ENCODE measurements at places on chromosomes 1 and 21.

- no peak for DNase-seq
Observed at GRCh38 chr1:64848136-64848535, 103.3 kb downstream of the RAVER2 start.

DNA sequence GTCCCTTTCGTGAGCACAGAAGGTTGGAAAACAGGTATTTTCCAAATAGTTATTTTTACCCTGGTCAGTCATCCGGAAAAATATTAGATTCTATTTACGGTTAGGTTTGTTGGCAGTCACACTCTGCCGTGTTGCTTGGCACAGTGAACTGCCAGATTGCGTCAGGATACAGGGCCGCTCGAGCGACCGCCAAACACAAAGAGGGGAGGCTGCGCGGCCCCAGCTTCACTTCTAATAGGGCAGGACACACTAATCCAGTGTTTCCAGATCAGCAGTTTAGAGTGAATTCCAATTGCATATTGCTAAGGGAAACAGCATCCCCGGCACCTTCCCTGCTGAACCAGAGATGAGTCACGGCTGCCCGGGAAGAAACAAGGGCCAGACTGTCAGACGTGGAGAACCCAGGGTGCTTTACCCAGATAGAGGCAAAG lies 22.9 kb downstream of the UMODL1 start:
- no peak for DNase-seq

- DNase-seq = no peak
Observed at GRCh38 chr21:33948951-33949444, 33.4 kb upstream of the ATP5PO start.

GRCh38 chr1:219413536-219413935 lies 199.4 kb downstream of the ZC3H11B start:
- DNase-seq = no peak

DNA sequence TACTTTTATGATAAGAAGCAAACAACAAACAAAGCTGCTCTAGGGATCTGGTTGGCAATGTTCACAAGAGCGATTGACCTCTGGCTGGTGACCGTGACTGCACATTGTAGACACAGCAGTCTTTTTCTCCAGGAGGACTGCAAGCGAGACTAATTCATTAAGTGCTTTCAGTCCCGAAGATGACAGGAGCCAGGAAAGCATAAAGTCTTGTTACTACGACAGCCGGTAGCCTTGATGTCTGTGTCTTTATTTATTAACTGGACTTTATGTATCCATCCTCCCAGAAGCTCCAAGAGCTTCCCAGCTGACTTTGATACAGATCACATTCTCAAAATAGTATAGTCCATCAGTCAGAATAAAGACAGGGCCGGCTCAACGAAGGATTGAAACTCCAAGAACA lies 18.2 kb downstream of the FAM163A start:
- no peak for DNase-seq

DNA sequence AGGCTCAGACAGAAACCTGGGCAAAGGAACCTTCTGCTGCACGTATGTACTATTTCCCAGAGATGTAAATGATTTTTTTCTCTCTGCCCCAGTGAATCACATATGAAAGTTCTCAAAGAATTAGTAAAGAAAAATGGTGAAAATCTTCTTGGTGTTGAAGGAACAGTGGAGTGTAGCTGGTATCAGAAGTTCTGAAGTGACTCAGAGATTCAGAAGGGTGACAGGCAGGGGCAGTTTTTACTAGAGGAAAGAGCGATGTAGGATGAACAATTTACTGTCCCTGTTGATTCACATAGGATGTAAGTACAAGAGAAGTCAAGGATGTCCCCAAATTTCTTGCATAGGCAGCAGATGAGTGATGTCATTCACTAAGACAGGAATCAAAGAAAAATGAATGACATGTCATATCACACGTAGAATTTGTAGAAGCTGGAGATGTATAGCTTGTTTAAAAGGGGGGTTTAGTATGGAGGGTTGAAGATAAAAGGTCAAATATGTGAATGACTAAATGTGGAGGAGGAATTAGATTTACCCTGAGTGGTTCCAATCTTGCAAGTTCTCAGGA lies 26.4 kb downstream of the WLS start:
- no peak for DNase-seq

DNA sequence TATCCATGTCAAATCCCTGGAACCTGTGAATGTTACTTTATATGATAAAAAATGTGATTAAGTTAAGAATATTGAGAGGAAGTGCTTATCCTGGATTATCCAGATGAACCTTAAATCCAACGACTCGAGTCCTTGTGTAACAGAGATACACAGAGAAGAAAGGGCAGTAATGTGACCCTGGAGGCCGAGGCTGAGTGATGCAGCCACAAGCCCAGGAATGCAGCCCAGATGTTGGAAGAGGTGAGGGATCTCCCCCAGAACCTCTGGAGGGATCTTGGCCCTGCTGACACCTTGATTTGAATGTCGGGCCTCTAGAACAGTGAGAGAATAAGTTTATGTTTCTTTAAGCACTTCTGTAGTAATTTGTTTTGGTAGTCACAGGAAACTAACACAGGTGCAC lies 18.0 kb downstream of the LPGAT1 start:
- DNase-seq = no peak

DNA sequence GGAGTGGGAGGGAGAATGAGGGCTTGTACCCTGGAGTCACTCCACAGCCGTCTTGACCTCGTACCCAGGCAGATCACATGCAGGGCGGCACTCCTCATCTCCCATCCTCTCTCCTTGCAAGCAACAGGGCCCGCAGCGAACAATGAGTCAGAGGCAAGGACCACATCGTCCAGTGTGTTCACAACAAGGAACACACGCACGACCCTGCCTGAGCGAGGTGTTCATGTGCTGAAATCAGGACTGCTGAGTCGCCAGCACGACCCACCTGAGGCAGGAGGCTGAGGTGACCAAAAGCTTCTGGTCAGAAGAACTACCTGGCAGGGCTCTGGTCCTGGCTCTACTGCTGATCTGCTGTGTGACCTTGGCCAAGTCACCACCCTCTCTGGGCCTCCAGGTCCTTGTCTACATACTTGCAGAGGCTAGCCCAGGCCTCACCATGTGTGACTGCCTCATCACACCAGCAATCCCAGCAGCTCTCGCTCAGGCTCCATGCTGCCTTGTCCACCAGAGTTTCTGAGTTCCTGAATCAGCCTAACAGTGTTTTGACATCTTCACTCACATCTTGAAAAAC lies 78.0 kb downstream of the SSBP3 start:
- DNase-seq = no peak

GRCh38 chr1:43997295-43997999 lies 6.0 kb downstream of the CCDC24 start:
- DNase-seq = no peak

GRCh38 chr1:3939242-3940080 lies 39.4 kb upstream of the C1orf174 start:
- DNase-seq = no peak

DNA sequence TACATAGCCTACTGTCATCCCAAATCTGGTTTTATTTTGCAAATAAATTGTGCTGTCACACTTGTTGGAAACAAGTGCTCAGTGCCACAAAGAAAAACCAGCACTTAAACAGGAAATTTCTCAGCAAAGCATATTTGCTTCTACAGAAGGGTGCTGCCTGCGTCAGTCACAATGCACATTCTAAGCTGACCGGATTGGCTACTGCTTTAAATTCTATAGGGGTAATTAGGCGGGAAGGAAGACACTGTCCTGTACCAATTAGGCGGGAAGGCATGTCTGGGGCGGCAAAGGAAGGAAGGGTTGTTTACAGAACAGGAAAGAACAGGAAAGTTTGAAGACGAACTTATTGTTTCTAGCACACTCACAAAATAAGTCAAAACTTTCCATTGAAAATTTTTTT lies 2.8 kb downstream of the IFI16 start:
- peak; percentile 42 for DNase-seq

DNA sequence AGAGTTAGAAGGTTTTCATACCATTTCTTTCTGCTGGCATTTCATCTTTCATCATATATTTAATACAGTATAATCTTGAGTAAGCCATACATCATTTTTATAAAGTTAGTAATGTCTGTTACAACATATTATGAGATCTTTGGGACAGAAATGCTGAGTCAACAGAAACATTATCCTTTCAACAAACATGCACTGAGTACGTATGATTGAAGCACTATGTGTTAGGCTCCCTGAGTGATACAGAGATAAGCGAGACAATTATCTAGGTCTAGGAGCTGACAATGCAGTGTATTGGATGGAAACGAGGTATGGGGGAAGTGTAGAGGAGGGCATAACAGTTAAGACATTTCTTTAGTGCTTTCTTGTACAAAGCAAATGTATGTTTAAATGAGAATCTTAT lies 19.7 kb upstream of the GPR52 start:
- no peak for DNase-seq

DNA sequence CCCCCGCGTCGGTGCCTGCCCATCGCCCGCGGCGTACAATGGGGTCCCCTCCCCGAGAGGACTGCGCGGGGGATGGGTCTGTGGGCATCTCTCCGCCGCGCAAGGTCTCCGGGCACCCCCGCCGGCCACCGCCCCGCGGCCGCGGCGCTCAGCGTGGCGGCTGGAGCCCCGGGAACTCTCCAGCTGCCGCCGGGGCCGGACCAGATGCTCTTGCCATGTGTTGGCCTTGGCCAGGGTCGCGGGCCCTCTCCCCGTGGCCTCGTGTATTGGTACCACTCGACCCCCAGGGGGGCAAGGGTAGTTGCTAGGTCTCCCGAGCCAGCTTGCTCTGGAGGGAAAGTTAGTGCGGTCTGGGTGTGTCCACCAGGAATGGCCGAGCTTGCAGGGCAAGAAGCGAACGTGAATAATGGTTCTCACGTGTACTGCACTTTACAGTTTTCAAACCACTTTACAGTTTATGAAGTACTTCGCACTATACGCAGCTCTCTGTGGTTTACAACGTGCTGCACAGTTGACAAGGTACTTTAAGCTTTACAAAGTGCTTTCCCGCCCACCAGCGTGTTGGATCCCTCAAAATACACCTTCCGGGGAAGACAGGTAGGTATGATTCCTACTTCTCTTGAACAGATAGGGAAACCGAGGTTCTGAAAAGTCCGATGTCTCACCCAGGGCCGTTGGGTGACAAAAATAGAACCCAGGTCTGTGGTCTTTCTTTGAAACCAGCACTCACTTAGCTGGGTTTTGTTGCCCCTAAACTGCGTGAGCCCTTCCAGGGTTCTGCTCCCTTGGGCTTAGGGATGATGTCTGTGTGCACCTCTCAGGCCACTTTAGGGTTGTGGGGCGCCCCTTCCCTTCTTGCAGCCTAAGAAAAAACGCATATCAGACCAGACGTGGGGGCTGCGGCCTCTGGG lies 1.2 kb downstream of the EPHB2 start:
- DNase-seq = no peak

DNA sequence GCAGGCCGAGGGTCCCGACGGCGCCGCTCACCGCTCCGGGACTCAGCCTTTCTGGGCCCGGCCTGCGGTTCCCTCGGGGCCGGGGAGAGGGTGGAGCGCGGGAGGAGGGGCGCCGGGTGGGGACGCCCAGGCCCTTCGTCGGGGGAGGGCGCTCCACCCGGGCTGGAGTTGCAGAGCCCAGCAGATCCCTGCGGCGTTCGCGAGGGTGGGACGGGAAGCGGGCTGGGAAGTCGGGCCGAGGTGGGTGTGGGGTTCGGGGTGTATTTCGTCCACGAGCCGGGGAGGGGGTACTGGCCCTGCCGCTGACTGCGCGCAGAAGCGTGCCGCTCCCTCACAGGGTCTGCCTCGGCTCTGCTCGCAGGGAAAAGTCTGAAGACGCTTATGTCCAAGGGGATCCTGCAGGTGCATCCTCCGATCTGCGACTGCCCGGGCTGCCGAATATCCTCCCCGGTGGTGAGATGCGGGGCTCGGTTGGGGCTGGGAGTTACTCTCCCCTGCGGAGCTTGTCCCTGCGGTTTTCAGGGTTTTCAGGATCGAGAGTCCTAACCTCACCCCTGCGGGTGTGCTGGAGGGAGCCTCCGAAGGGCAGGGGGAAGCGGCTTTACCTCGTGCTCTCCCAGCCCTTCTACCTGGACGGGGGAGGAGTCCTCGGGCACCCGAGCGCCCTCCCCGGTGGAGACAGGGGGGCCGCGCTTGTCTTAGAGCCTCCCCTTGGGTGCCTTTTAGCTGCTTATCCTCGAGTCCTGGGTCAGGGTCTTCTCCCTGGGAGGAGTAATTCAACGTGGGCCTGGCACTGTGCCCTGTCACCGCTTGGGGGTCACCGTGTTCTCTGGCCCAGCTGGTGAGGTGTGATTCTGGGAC lies 2.1 kb downstream of the SAMD11 start:
- no peak for DNase-seq

- no peak for DNase-seq
Observed at GRCh38 chr1:201503397-201504176, 3.3 kb downstream of the CSRP1 start.

DNA sequence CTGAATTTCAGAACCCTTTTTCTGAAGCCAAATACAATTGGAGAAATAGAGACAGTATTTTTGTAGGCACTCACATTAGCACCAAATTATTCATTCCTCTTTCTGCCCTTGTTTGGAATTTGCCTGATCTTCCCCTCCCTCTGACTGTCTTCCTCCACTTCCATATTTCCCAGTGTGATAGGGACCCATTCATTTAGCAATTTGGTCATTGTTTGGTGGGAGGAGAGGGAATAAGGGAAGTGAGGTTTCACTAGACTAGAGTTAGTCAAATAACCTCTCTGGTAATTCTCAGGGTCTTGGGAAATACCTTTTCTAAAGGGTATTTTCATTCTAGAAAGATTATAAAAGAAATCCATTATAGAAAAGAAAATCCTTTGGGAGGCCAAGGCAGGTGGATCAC lies 31.0 kb upstream of the MTMR11 start:
- no peak for DNase-seq

GRCh38 chr1:188670837-188671236 lies 1806.8 kb downstream of the BRINP3 start:
- DNase-seq = no peak

- no peak for DNase-seq
Observed at GRCh38 chr1:103160281-103160680, 52.0 kb upstream of the COL11A1 start.

GRCh38 chr1:175073633-175074032 lies 6.0 kb downstream of the TNN start:
- DNase-seq = no peak

GRCh38 chr1:44828003-44828651 lies 14.9 kb downstream of the PTCH2 start:
- no peak for DNase-seq

GRCh38 chr21:38869196-38869595 lies 63.5 kb downstream of the ETS2 start:
- DNase-seq = no peak

DNA sequence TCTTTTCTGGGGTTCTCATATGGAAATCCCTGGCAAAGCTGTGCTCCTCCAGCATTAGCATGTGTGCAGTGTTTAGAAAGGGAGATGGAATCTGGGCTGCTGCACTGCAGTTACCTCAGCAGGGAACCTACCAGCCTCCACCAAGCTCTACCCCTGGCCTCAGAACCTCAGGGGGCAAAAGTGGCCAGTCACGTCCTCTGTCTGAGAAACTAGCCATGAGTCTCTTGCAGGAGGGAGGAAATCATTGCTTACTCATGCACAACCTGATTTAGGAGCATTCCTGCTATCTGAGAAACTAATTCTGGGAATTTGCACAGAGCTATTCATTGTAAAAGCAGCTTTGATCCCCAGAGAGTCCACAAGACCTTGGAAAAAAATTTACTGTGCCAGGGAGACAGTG lies 80.6 kb upstream of the IPO9 start:
- no peak for DNase-seq

- no peak for DNase-seq
Observed at GRCh38 chr1:27109103-27109822, 45.7 kb downstream of the SLC9A1 start.

All from stimulated activated naive CD4-positive, alpha-beta T cell treated with Interleukin-2 at 50 U/mL for 16 hours (primary cell).